ENCODE measurements at places on chromosomes 13 and 19. TPM values are rescaled to one million over a fixed set of nuclear protein-coding genes. Genes with fewer than 3 reads are reported as not detected.

PEX11G gene
- 2.2 TPM for total RNA-seq

SRRM5 gene
- 0.23 TPM for total RNA-seq

DNA sequence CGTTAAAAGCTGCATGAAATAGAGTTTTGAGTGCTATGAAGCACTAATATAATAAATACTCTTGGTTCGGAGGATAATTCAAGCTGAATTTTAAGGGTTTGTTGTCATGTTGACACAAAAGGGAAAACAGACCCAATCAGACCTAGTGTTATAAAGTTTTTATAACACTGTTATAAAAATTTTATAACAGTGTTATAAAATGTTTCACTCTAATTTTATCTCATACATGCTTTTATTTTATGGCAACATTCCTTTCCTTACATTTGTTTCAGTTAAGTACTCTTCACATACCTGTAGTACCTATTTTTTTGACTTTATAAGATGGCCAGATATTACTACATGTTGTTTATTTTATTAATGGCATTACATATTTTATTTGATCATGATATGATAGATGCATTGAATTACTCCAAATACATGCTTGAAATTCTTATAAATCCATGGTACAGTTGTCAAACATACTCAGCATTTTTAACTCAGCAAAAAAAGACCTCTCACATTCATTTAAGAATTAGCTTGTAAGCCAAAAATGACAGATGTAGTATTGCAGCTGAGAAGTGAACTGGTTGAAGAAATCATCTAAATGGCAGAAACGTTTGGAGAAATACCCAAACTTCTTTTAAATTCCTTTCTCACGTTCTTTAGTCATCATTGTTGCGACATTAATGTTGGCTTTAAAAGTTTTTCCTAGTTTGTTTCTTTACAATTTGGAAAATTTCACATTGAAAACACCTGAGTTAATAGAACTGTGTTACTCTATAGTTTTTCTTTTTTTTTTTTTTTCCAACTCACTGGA lies 104.5 kb downstream of the PIBF1 start:
- peak; percentile 18 for DNase-seq

- DNase-seq: no peak
These were observed 112.6 kb downstream of the STARD13 start for GRCh38 chr13:33172911-33173310.

FIZ1 gene
- total RNA-seq: 14.5 TPM

HIPK4 gene
- not detected for total RNA-seq

DNA sequence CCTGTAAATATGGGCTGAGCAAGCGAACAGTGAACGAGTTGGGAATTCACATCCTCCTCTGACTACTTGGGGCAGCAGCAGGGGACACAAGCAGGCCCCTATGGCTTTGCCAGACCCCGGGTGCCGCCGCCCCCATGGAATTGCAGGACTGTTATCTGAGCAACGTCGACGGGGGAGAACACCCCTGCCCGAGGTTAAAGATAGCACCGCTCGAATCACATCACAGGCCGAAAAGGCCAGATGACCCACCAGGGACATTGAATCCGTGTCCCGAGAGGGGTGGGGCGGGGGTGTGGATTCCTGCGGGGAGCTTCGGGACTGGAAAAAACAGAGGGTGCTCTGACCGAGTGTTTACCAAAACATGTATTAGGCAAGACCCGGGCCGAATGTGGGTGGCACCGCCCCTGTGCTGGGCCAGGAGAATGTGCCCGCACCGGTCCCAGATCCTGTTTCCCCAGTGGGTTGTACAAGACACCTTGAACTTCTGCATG lies 9.1 kb downstream of the FEM1A start:
- DNase-seq: no peak

GRCh38 chr19:54616057-54616456 lies 14.2 kb upstream of the LILRB1 start:
- no peak for DNase-seq

DNA sequence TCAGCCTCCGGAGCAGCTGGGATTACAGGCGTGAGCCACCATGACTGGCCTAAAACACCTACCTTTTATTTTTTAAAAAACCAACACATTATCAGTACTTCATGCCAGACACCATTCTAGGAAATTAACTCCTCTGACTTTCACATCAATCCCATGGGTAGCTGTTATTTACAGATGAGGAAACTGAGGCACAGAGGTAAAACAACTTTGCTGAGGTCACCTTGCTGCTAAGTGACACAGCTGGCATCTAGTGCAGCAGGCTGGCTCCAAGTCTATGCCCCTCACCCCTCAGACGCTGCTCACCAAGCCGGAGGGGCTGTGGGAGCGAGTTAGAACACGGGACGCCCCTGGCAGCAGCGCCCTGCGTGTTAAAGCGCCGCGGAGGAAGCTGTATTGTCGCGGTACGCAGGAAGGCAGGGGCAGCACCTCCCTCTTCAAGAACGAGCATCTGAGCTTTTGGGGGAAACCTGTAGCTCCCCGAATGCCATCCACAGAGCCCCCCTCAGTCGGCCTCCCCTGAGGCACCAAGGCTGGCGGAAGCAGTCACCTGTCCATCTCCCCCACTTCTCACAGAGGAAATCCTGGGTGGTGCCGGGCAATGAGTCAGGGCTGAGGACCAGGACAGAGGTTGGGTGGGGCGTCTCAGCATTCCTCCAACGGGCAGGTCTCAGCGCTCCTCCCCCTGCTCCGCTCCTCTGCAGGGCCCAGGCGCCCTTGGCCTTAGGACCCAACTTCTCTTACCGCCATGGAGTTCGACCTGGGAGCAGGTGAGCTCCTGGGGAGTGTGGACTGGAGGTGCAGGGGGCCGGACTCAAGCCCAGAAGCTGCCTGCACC lies at the start of gene C19orf33:
Gene C19orf33, plus strand, starts transcription at position 735 of the 835 bp plus-strand sequence. Its CDS starts 11 bp downstream, at position 746.
- DNase-seq: peak; percentile 22

GRCh38 chr13:106530980-106531481 lies 4.4 kb downstream of the EFNB2 start:
- no peak for DNase-seq

NBEA gene
- 7.6 TPM for total RNA-seq

FCER2 gene
- not detected for total RNA-seq

DNA sequence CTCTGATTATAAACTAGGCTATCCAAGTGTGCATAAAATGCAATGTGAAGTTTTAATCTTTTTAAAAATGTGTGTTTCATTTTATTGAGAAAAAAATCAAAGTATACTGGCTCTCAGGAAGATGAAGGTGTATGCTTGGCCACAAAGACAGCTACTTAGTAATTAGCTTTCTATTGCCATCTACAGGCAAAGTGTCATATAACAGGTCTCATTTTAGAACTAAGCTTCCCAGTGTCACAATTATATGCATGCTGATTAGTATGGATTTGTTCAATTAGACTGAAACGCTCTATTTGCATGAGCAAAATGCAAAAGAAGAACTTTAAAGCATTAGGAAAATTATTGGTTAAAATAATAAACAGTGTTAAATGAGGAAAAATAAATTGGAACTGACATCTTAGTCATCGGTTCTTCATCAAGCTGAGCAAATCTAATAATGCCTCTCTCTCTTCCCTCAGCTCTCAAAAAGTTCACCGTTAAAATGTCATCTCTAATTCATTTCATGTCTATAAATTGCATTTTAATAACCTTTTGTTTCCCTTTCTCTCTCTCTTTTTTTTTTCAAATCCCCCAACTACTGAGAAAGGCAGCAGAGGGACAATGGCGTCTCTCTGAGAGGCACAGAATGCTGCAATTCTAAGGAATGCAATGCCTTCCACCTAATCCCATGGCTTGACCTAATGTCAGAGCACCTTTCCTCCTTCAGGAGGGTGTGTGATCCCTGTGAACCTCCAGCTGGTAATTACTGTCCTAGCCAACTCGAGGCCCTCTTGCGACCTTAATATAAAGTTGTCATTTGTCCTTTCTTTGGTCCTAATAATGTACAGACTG lies 313.1 kb upstream of the MAB21L1 start:
- peak; percentile 39 for DNase-seq

- no peak for DNase-seq
These were observed 2.3 kb upstream of the ABCA7 start for GRCh38 chr19:1037621-1038064.

CGB7 gene
- total RNA-seq: 8.8 TPM

KBTBD6 gene
- 8.5 TPM for total RNA-seq

- no peak for DNase-seq
These were observed 1.8 kb upstream of the APOE start for GRCh38 chr19:44903602-44904425.

PSG1 gene
- 0.52 TPM for total RNA-seq

- DNase-seq: no peak
These were observed 3.8 kb upstream of the SLC7A9 start for GRCh38 chr19:32873247-32873959.

DNA sequence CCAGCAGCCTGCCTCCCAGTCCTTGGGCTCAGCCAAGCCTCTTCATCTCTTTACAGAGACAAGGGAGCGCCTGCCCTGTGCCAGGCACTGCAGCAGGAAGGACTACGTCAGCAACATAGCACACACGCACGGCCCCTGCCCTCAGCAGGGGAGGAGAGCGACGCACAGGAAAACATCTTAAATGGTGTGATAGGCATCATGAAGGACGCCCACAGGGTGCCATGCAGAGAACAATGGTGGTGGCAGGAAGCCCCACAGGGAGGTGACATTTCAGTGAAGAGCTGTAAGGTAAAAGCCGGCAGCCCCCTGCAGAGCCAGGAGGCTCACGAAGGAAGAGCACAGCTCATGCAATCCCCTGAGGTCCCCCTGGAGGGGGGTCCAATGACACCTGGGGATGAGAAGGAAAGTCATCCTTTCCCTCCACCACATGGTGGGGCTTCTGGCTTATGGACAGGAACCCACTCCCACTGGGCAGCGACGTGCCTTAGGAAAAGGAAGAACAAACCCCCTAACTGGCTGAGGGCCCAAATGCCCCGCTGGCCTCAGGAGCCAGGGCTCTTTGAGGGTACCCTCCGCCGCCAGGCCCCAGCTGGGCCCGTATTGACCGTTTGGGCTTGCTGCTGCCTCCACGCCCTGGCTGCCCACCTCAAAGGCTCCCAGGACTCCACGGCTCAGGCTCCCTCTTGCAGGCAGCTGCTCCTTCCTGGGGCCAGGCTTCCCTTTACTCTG lies 37.3 kb upstream of the C13orf42 start:
- no peak for DNase-seq

DNA sequence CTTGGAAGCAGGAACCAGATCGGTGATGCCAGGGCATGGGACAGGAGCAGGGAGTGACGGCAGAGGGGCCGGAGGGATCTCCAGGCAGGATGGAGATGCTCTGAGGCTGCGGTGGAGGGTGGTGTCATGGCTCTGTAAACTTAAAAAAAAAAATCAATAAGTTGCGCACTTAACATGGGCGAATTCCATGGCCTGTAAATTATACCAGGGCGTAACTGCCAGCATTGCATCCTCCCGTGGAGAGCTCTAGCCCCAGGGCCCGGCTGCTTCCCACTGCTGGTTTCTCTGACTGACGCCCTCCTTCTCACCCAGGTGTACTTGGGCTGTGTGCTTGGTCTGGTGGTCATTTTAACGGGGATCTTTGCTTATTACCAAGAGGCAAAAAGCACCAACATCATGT lies 8.7 kb downstream of the ATP12A start:
- DNase-seq: no peak

- no peak for DNase-seq
These were observed 44.7 kb downstream of the SMARCA4 start for GRCh38 chr19:11005521-11005920.

DNA sequence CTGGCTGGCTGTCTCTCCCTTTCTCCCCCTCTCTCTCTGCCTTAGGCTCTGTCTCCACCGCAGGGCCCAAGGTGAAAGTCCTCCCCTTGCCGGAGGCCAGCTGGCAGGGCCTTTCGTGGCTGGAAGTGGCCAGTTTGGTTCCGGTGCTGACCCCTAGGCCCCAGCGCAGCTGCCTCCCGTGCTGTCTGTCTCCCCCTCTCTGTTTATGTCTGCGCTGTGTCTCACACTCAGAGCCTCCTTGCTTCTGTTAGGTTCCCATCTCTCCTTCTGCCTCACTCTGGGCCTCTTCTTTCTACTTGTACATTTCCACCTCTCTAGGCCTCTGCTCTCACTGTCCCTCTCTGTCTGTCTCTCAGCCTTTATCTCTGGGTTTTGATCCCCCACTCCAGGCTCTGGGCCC lies 13.1 kb downstream of the CCDC97 start:
- DNase-seq: peak; percentile 68

- peak; percentile 43 for DNase-seq
These were observed 3.1 kb downstream of the EFNB2 start for GRCh38 chr13:106532111-106532929.

TPTE2 gene
- total RNA-seq: not detected

GRCh38 chr19:1270213-1270853 lies 1.2 kb downstream of the CIRBP start:
- no peak for DNase-seq

DNA sequence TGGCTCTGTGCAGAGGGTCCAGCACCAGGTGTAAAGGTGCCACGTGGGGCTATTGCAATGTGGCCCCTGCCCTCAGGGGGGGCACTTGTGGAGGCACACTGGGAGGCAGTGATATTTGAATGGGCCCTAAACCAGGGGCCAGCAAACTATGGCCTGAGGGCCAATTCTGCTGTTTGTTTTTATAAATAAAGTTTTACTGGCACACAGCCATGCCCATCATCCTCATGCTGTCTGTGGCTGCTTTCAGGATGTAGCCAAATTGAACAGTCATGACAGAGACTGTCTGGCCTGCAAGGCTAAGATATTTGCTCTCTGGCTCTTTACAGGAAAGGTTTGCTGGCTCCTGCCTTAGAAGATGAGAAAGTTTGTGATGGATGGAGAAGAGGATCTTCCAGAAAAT lies 33.9 kb upstream of the RANBP3 start:
- no peak for DNase-seq

ZNF492 gene
- total RNA-seq: not detected
